ENCODE measurements at places on chromosomes 11 and 22. TPM values are rescaled to one million over a fixed set of nuclear protein-coding genes. Genes with fewer than 3 reads are reported as not detected.

- peak; percentile 84 for DNase-seq
These were observed 5.3 kb upstream of the LRRN4CL start for GRCh38 chr11:62694455-62695167.

Gene PTPRCAP
- total RNA-seq, result 3.9 TPM

Gene BDNF
- total RNA-seq, result 0.28 TPM

- DNase-seq, result no peak
These were observed 120.9 kb upstream of the B3GAT1 start for GRCh38 chr11:134532921-134533421.

GRCh38 chr22:48099671-48100070 is 1337.2 kb downstream of the TBC1D22A start:
- DNase-seq, result no peak

- DNase-seq, result no peak
These were observed 174.2 kb upstream of the PDGFD start for GRCh38 chr11:104338186-104338585.

Gene PAMR1
- total RNA-seq, result 3.6 TPM

GRCh38 chr11:126594921-126595367 is 239.5 kb downstream of the ST3GAL4 start:
- DNase-seq, result no peak

GRCh38 chr11:120819437-120820365 is 204.2 kb upstream of the TBCEL start:
- no peak for DNase-seq

GRCh38 chr11:83938148-83938547 is 652.0 kb upstream of the CCDC90B start:
- DNase-seq, result no peak

Measured in liver (tissue), 10 donors.